Chondrocyte (in vitro differentiated cells): ENCODE measurements at places on chromosomes 16 and 17. TPM values are rescaled to one million over a fixed set of nuclear protein-coding genes. Genes with fewer than 3 reads are reported as not detected.

GRCh38 chr16:73426433-73427160 is 378.7 kb upstream of the ZFHX3 start:
- DNase-seq = no peak

- no peak for DNase-seq
Observed at GRCh38 chr17:79075446-79075750, 774 bp downstream of the ENGASE start.

GRCh38 chr17:46031920-46032319 is 32.9 kb downstream of the STH start:
- no peak for DNase-seq

GRCh38 chr17:345261-345660 is 7.3 kb downstream of the RPH3AL start:
- DNase-seq = no peak

DNA sequence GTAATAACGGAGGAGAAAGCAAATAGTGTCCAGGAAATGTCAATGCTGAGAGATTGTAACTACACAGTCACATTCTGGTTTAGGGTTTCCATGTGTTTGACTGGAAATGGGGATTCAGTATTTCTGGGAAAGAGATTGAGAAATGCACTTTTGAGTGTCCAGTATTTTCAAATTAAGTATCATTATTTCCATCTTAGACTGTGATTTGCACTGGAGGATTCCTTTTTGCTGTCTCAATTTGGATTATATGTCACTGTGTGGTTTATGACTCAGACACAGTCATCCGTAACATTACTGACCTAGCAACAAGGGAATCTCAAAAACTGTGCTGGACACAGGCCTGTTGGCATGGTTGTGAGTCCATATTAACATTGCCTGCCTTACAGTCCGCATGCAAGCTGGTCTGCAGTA is 681.4 kb downstream of the CDH11 start:
- DNase-seq = no peak

DNA sequence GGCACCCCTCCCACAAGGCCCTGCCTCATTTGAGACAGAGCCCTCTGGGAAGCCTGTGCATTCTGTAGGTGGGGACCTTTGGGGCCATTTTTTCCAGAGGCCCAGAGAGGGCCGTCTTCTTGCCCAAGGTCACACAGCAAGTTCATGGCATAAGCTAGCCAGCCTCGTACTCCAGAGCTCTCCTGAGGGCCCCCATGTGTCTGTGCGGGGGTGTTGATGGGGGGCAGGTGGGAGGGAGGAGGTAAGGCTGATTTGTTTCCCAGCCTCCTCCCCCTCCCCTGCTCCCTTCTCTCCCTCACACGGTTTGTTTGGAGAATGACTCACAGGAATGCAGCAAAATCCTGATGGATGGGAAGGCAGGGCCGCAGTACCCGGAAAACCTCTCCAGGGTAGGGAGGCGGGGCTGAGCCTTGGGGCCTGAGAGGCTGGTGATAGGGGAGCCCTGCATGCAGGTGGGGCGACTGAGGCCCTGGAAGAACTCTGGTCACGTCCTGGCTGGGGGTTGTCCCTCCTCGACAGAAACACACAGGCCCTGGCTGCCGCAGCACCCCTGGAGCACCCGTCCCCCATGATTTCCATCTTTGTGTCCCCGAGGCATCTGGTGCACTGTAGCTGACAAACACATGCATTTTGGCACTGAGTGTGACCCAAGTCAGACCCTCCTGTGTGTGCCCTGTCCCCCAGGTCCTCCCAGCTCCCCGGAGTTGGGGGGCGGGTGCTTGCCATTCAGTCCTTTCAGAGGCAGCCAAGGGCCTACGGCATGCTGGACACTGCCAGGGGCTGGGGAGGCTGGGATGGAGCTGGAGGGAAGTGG is 29.7 kb downstream of the RAI1 start:
- DNase-seq = no peak

- DNase-seq = no peak
Observed at GRCh38 chr17:79005063-79005861, 4.3 kb downstream of the CANT1 start.

GRCh38 chr17:43740541-43740940 is 18.1 kb downstream of the SOST start:
- DNase-seq = no peak

GRCh38 chr17:518047-518735 is 165.6 kb upstream of the RPH3AL start:
- no peak for DNase-seq

GRCh38 chr16:58515871-58516767 is 802 bp downstream of the SETD6 start:
- peak; percentile 80 for DNase-seq

GRCh38 chr17:35749560-35750412 is 3.3 kb downstream of the GAS2L2 start:
- no peak for DNase-seq

DNA sequence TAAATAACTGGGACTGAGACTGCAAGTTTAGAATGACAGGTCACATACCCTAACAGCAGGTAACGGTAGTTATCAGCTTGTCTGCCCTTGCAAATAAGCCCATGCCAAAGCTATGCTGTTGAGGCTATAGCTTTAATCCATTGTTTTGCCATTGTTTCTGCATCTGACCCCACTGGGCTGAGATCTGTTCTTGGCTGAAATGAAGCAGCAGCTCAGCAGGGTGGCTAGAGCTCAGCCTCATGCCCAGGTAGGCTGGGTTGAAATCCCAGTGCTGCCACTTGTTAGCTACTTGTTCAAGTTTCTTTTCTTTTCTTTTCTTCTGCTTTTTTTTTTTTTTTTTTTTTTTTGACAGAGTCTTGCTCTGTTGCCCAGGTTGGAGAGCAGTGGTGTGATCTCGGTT is 40.1 kb downstream of the NKD1 start:
- no peak for DNase-seq

GRCh38 chr16:9658164-9658563 is 524.1 kb downstream of the GRIN2A start:
- no peak for DNase-seq

- no peak for DNase-seq
Observed at GRCh38 chr16:65476448-65476955, 354.6 kb upstream of the CDH11 start.

The NPW gene
- total RNA-seq = 1.1 to 3.7 TPM (median 2.5 TPM) in 3 replicates

The HOXB4 gene
- not detected in 3 replicates for total RNA-seq

The PRSS22 gene
- total RNA-seq = not detected in 3 replicates

The SLC12A3 gene
- not detected in 3 replicates for total RNA-seq

The KRTAP17-1 gene
- total RNA-seq = not detected in 3 replicates

The TCAP gene
- total RNA-seq = 0.64 to 1.3 TPM (median 0.77 TPM) in 3 replicates

The FBXW10B gene
- 0.94 to 1.1 TPM (median 1.0 TPM) in 3 replicates for total RNA-seq

The PNMT gene
- total RNA-seq = 0.22 to 2.7 TPM (median 0.46 TPM) in 3 replicates

The COPRS gene
- 40.2 to 42.6 TPM (median 42.1 TPM) in 3 replicates for total RNA-seq

The WFIKKN2 gene
- 0.12 to 0.15 TPM in 2 of 3 replicates, not detected in the other for total RNA-seq

The DHRS7C gene
- total RNA-seq = 0.62 to 1.8 TPM in 2 of 3 replicates, not detected in the other

The TBC1D3E gene
- not detected in 3 replicates for total RNA-seq

The ABCC12 gene
- not detected in 3 replicates for total RNA-seq

The ARHGAP23 gene
- total RNA-seq = 109 to 165 TPM (median 157 TPM) in 3 replicates

The METRN gene
- total RNA-seq = 50.7 to 62.3 TPM (median 58.5 TPM) in 3 replicates

The CSH1 gene
- total RNA-seq = 14.0 TPM in 1 of 3 replicates, not detected in the others

The NHLRC4 gene
- not detected in 3 replicates for total RNA-seq

The CDRT4 gene
- total RNA-seq = 6.2 to 9.1 TPM (median 7.1 TPM) in 3 replicates
